ENCODE measurements at places on chromosomes 13 and 19.

DNA sequence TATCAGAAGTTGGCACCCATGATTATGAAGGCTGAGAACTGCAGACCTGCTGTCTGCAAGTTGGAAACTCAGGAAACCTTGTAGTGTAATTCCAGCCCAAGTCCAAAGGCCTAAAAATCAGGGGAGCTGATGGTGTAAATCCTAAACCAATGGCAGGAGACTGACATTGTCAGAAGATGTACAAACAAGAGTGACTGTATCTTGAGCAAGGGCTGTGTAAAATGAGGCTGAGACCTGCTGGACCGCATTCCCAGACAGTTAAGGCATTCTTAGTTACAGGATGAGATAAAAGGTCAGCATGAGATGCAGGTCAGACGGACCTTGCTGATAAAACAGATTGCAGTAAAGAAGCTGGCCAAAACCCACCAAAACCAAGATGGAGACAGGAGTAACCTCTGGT lies 147.7 kb downstream of the COG6 start:
- DNase-seq: no peak

DNA sequence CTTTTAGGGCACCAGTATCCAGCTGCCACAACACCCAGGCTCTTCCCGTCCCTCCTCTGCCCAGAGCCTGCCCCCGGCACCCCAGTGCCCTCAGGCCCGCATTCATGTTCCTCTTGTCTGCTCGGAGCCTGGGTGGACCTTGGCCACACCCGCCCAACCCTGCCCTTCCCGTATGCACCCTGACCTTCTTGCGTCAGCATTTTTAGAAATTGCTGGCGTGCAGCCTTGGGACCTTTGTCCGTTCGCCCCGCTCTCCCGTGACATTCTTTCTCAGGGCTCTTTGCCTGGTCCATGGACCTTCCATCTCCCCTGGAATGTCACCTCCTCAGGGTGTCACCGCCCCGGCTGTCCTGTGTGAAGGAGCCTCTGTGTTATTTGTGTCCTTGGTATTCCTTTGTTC lies 7.6 kb downstream of the NUCB1 start:
- DNase-seq: no peak

- no peak for DNase-seq
Observed at GRCh38 chr13:44667943-44668342, 91.8 kb upstream of the TSC22D1 start.

GRCh38 chr13:36841391-36841790 lies 22.4 kb downstream of the RFXAP start:
- no peak for DNase-seq

- DNase-seq: no peak
Observed at GRCh38 chr19:17718550-17718946, 732 bp upstream of the MAP1S start.

DNA sequence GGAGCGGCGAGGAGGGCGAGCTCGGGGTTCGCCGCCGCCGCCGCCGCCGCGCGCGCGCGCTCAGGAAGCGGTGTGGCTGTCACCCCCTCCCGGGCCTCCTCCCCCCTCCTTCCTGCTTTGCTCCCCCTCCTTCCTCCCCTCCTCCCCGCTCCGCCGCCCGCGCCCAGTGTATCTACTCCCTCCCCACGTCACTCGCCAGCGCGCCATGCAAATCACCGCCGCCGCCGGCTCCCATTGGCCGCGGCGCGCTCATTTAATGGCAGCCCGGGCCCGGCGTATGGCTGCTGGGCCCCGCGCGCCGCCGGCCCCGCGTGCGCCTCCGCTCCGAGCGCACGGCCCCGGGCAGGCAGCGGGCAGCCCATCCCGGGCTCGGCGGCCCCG lies 335 bp upstream of the SOX1 start:
- DNase-seq: no peak

DNA sequence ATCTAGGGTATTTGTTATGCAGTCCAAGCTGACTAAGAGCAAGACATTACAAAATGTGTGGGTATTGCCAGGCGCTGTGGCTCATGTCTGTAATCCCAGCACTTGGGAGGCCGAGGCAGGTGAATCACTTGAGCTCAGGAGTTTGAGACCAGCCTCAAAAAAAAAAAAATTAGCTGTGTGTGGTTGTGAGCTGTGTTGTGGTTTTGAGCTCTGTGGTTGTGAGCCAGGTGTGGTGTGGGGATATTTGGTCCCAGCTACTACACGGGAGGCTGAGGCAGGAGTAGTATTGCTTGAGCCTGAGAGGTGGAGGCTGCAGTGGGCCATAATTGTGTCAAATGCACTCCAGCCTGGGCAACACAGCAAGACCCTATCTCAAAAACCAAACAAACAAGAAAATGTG lies 5.6 kb upstream of the KEAP1 start:
- no peak for DNase-seq

GRCh38 chr19:49435670-49436069 lies 5.7 kb downstream of the SLC17A7 start:
- no peak for DNase-seq

DNA sequence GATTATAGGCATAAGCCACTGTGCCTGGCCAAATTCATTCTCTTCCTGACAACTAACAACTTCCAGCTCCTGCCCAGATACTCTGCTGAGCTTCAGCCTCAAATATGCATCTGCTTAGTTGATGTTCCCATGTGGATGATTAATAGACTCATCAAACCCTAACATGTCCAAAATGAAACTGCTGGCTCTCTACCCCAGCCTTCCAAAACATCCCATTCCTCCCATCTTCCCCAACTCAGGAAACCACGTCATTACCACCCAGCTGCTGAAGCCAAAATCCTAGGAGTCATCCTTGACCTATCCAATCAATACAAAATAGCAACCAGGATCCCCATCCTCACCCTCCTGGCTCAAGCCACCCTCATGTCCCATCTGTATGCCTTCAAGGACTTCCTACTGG lies 20.9 kb downstream of the POU2F2 start:
- no peak for DNase-seq

DNA sequence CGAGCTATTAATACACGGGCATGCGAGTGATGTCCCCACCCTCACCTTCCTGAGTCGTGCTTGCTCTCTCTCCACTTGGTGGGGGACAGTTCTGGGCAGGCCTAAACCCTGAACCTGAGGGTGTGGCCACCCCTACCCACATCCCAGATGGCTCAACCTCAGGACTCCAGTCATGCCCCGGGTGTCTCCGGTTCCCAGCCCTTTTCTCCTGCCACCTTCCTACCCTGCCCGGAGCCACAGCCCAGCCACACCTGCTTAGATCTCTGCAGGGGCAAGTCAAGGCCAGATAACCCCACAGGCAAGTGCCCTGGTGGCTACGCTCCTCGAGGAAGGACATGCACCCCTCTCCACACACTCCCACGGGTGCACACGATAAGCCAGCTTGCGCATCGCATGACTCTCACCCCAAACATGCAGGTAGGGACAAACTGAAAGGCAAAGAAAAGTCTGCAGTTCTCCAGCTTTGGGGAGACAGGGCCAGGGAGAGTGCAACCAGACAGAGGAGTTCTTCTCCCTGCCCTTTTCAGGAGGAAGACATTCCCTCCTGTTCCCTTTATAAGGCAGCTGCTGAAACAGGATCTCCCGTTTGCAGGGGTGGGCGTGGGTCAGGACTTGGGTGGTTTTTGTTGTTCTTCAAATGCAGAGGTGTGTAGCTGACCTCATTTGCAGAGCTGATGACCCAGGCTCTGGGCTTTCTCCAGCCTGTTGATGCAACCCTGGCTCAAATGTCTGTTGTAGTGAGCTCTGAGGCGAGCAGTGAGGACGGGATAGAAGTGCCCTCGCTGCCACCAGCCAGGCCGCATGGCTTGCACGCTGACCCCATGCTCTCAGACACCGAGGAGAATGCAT lies 88.6 kb downstream of the DPF1 start:
- DNase-seq: no peak

- DNase-seq: no peak
Observed at GRCh38 chr13:99033814-99034213, 56.0 kb upstream of the DOCK9 start.

DNA sequence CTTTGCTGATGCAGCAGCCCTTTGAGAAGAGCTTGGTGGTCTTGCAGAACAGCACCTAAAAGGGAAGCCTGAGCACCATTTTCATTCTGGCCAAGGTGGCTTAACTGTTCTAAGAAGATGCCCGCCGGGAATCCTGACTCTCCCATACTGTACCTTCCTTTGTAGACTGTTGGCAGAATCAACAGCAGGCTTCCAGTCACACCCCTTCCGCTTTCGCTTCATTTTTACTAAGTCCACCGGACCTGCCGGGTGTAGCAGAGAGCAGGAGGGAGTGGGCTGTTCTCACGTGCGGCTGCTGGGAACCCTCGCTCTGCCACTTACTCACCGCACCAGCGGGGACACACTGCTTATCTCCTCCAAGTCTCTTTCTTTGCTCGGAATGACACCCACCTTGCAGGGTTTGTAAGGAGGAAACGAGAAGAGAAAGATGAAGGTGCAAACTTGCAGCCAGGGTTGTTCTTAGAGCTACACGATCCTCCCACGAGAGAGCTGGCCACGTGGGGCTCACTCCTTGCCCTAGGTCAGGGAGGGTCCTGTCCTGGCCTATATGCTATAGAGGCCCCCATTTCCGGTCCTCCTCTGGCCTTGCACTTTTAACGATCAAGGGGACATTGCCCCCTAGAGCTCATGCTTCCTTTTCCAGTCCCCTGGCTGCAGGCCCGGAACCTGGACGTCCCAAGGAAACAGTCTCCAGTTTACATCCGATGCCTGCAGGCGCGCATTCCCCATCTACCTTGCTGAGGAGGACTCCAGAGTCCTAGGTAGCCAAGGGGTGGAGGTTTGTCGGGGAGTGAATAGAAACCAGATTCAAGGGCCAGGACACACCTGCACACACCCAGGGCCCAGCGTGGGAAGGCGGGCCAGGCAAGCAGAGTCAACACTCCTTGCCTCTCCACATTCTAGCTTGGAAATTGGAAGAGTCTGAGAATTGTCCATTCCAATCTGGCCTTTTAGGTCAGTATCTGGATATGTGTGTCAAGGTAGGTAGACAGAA lies 453.6 kb downstream of the IRS2 start:
- DNase-seq: no peak

DNA sequence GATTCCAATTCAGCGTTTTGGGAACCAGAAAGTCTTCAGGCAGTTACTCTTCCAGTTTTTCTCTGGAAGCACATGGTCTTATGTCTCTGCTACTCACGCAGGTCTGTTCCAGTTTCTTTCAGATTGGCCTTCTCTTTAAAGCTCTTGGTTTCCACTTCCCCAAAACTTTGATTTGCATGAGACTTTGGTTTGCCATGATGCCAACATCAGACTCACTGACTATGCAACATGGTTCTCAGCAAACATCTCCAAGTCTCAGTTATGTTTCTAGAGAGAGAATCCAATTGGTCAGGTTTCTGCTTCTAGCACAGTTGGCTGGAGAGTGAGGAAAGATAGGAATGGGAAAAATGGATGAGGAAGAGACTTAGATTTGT lies 3.1 kb downstream of the AKAP11 start:
- DNase-seq: no peak

GRCh38 chr19:43610493-43610892 lies 1.4 kb upstream of the SRRM5 start:
- no peak for DNase-seq

DNA sequence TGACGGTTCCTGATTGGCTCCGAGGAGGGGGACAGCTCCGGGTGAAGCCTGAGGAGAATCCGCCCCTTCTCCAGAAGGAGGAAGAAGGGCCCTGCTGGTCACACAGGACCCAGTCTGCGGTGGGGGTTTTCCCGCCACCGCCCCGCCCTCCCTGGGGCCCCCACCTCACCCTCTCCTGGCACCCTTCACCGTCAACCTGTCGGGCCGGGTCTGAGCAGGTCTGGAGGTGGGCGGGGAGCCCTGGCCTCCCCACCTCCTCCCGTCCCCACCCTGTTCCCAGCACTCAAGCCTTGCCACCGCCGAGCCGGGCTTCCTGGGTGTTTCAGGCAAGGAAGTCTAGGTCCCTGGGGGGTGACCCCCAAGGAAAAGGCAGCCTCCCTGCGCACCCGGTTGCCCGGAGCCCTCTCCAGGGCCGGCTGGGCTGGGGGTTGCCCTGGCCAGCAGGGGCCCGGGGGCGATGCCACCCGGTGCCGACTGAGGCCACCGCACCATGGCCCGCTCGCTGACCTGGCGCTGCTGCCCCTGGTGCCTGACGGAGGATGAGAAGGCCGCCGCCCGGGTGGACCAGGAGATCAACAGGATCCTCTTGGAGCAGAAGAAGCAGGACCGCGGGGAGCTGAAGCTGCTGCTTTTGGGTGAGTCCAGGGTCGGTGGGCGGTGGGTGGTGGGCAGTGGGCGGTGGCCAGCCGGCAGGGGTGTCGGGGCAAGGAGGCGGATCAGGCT lies at the start of gene GNA15:
Gene GNA15, plus strand, starts transcription at position 73 of the 723 bp plus-strand sequence. Its CDS starts 418 bp downstream, at position 491.
- DNase-seq: no peak

- peak; percentile 81 for DNase-seq
Observed at GRCh38 chr19:10505583-10506229, 2.5 kb upstream of the KEAP1 start.

- DNase-seq: no peak
Observed at GRCh38 chr13:94902722-94903407, 190.5 kb upstream of the SOX21 start.

DNA sequence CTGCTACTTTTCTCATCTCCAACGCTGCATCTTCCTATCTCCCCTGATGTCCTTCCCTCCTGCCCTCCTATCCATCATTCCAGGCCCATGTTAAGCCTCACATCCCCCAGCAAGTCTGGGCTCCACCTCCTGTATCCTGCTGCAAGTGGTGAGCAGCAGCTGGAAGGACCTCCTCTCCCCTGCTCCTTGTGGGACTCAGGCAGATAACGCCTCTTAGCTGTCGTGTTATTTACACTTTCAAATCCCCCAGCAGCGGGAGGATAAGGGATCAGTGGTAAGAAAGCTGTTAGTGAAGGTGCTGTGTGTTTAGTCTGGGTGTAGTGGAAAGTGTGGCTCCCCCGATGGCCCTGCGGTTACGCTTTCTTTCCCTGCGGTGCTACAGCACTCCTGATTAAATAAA lies 211.9 kb downstream of the ZNF536 start:
- DNase-seq: no peak

- DNase-seq: peak; percentile 61
Observed at GRCh38 chr19:49590971-49591730, at the start of gene PRR12. TSS of gene PRR12 (plus strand) at chr19:49591182. CDS start at chr19:49591655, 473 bp downstream.

GRCh38 chr19:35643255-35644205 lies 2.0 kb downstream of the ETV2 start:
- DNase-seq: peak; percentile 87

DNA sequence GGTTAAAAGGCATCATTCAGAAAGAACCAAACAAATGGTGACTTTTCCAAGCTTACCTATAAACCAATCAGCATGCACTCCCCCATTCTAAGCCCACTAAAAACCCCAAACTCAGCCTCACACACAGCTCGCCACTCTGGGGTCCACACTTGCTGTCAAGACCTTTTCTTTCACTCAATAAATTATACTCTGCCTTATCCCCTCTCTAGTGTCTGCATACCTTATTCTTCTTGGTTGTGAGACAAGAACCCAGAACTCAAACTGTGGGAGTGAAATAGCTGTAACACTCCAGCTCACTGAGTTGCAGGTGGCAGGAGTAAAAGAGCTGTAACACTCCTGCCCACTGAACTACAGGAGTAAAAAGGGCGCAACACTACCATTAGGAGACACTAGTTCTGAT lies 559.0 kb downstream of the TBC1D4 start:
- DNase-seq: no peak
